ENCODE measurements at places on chromosomes 5 and 9.
A peak's percentile ranks its signal among the peaks of the same experiment; 100 is the strongest.

- DNase-seq: no peak
Measured at GRCh38 chr5:81164936-81165335, 68.2 kb upstream of the CKMT2 start.

GRCh38 chr5:171601266-171601881, 181.9 kb downstream of the FGF18 start:
- no peak for DNase-seq

DNA sequence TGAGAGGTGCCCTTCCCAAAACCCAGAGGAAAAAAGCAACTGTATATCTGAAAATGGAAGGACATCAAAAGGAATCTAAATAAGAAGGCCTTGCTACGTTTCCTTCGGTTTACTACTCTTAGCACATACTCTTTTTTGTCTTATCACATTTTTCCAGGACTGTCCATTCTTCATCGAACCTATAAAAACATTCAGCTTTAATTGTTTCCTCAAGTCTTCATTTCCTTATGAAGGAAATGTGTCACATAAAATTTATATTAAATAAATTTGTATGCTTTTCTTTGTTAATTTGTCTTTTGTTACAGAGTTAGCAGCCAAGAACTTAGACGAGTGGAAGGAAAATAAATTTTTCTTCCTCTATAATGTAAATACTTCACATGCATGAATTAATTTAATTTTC, 255.0 kb downstream of the BNC2 start:
- no peak for DNase-seq

DNA sequence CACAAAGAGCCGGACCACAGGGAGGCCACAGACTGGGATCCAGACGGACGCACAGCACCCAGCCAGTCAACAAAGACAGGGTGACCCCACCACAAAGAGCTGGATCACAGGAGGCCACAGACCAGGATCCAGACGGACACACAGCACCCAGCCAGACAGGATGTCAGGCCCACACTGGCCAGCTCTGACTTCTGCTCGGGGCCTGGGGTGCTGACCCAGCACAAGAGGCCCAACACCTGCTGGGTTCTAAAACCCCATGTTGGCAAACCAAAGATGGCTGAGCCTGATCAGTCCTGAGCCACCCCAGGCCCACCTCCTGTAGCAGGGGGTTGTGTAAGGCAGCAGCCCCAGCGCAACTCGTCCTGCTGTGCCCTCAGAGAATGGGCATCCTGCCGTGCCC, 5.2 kb upstream of the DPH7 start:
- DNase-seq: no peak

GRCh38 chr5:91976451-91976850, 593.3 kb upstream of the ARRDC3 start:
- no peak for DNase-seq

DNA sequence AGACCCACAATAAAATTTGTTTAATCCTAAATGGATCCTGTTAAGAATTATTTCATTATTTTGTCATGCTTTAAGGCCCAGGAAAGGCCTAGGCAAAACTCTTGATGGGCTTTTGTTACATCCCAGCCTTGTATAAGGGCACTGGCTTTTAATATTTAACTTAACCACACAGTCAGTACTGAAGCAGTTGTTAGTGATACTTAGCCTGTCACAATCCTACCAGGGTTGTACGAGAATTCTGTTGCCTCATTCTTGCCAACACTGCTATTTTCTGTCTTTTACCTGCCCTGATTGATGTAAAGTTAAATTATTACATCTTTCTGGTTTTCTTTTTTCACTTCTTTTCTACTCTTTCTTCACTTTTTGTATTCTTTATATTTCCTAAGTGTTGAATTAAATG, 10.9 kb downstream of the ZNF169 start:
- no peak for DNase-seq

GRCh38 chr9:113872485-113873143, 3.5 kb upstream of the ZNF618 start:
- DNase-seq: no peak

GRCh38 chr5:129246088-129246487, 151.5 kb downstream of the ISOC1 start:
- DNase-seq: no peak

- no peak for DNase-seq
Measured at GRCh38 chr5:33308586-33308985, 132.2 kb upstream of the TARS1 start.

GRCh38 chr9:4195285-4195684, 104.6 kb downstream of the GLIS3 start:
- DNase-seq: no peak

- no peak for DNase-seq
Measured at GRCh38 chr5:143201589-143201988, 201.9 kb downstream of the NR3C1 start.

GRCh38 chr9:135156525-135157510, 69.3 kb downstream of the OLFM1 start:
- DNase-seq: no peak

- no peak for DNase-seq
Measured at GRCh38 chr5:112910529-112910928, 11.5 kb downstream of the REEP5 start.

DNA sequence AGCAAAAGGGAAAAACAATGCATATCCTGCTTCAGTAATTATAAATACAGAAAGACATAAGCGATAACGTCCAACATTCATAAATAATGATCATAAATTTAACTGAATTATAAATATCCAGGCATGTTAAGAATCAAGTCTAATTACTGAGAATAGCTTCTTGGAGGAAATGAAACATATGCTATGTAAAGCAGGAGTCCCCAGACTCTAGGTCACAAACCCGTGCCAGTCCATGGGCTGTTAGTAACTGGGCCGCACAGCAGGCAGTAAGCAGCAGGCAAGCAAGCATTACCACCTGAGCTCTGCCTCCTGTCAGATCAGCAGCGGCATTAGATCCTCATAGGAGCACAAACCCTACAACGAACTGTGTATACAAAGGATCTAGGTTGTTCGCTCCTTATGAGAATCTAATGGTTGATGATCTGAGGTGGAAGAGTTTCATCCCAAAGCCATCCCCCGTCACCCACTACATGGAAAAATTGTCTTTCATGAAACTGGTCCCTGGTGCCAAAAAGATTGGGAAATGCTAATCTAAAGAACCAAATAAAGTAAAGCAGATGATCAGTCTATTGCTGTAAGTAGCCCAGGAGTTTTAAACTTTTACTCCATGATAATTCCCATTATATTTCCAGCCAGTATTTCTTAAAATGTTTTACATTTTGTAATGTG, 50.4 kb downstream of the CERT1 start:
- no peak for DNase-seq

DNA sequence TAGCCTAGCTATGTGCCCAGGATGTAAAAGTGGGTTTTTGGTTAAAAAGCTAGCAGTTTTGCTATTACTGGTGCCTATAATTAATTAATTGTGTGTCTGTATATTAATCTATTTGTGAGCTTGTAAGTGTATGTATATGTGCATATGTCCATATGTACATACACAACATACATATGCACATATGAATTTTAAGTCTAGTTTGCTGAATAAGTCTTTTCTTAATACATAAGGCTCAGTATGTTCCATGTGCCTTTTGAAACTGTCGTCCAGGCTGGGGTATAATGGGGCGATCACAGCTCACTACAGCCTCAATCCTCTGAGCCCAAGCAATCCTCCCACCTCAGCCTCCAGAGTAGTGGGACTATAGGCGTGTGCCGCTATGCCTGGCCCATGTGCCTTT, 10.1 kb downstream of the SH3GL2 start:
- DNase-seq: no peak

- no peak for DNase-seq
Measured at GRCh38 chr5:41334758-41335157, 121.4 kb upstream of the C6 start.

- no peak for DNase-seq
Measured at GRCh38 chr9:19998153-19998552, 209.3 kb upstream of the SLC24A2 start.

GRCh38 chr5:156722358-156722757, 127.7 kb upstream of the PPP1R2B start:
- no peak for DNase-seq

DNA sequence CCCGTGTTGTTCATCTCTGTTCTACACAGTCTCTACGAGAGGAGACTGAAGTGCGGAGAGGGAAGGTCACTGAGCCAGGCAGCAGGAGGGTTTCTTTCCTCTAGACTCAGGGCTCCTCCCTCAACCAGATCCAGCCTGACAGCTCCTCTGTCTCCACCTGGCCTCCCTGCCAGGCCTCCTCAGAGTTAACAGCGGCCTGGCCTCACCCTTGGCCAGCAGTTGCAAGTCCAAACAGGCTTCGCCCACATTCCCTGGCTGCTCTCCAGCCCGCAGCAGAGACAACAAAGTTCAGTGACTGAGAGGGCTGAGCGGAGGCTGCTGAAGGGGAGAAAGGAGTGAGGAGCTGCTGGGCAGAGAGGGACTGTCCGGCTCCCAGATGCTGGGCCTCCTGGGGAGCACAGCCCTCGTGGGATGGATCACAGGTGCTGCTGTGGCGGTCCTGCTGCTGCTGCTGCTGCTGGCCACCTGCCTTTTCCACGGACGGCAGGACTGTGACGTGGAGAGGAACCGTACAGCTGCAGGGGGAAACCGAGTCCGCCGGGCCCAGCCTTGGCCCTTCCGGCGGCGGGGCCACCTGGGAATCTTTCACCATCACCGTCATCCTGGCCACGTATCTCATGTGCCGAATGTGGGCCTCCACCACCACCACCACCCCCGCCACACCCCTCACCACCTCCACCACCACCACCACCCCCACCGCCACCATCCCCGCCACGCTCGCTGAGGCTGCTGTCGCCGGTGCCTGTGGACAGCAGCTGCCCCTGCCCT, at the start of gene HRCT1:
TSS of gene HRCT1 (plus strand) at position 291 of the 768 bp plus-strand sequence. CDS start at position 377, 86 bp downstream.
- peak; percentile 74 for DNase-seq

DNA sequence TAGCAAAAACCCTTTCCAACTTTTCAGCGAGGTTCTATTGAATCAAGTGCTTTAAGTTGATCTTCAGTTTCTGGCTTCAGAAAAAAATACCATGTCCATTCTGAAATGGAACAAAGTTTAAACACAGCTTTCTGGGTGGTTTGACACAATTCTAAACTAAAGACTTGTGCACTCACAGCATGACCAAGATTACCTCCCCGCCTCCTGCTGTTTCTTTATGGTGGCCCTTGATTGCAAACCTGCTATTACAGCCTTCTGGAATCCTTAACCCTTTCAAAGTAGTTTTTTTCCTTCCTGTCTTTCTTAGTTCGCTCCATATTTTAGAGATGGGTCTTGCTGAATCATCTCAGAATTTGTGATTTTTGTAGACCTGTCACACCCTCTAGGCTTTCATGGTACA, 135.9 kb upstream of the FBN2 start:
- no peak for DNase-seq

DNA sequence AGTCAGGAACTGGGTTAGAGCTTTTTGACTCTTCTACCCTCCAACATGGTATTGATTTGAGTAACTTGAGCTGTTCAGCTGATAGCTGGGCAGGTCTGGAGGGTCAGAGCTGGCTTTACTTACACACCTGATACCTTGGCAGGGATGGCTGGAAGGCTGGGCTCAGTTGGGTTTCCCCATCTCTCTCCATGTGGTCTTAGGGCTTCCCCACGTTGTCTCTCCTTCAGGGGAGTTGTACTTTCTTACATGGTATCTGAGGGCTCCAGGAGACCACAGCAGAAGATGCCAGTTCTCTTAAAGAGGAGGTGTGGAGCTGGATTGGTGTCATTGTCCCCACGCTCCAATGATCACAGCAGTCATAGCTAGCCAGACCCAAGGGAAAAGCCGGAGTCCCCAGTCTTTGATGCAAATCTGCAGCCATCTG, 25.6 kb downstream of the ISOC1 start:
- DNase-seq: no peak

DNA sequence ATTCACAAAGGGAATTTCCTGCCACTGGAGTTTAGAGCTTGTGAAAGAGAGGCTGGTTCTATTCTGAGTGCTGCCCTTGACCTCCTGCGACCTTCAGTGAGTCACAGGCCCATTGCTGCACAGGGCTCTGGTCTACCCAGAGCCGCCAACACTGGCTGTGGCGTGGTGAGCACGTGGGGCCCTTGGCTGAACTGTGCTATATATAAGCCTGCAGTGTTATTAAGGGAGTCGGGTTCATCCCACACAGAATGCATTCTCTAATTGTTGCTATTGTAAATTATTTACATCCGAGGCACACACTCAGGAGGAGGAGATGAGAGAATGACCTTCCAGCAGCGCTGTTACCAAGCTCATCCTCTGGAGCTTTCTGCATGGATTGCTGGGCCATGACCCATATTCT, 47.1 kb downstream of the BRINP1 start:
- DNase-seq: no peak
